ENCODE measurements at places on chromosomes 7 and 10.

DNA sequence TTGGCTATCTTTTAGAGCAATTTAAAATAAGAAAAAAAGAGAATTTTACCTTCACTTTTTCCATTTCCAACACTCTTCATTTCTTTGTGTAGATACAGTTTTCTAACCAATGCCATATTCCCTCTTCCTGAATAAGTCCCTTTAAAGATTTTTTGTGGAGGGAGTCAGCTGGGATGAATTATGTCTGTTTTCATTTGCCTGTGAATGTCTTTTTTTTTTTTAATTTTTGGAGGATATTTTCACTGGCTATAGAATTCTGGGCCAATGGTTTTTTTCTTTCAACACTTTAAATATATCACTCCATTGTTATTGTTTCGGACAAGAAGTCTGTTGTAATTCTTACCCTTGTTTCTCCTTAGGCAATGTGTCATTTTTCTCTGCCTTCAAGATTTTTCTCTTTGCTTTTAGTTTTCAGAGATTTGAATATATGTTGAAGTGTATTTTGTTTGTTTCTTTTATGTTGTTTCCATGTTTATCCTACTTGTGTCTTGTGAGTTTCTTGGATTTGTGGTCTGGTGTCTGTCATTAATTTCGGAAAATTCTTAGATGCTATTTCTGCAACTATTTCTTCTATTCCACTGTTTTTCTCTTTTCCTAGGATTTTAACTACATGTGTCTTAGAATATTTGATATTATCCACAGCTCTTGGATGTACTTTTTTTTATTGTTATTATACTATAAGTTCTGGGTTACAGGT is 20.0 kb upstream of the CXCL12 start:
- DNase-seq, result no peak

- DNase-seq, result peak; percentile 41
These were observed at the start of the genes MRM2 and NUDT1 for GRCh38 chr7:2241580-2242540. MRM2 (minus strand) TSS chr7:2242205; CDS start chr7:2242169, 36 bp downstream. NUDT1 (plus strand) TSS chr7:2242226; CDS start chr7:2244575, 2,349 bp downstream.

DNA sequence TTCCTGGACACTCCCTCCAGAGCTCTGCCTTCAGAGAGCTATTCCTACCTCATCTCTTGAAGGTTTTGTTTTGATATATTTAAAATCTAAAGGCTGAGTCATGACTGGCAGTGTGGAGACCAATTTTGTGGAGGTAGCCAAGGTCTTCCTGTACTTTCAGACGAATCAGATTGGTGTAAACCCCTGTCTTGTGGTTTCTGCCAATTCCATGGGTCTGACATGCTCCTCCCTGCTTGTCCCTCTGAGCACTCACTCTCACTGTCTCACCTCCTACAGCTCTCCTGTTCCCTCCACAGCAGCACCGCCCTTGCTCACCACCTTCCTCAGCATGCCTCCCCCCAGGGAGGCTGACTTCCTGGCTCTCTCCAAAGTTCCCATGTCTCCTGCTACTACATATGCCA is 179.8 kb downstream of the NPSR1 start:
- DNase-seq, result no peak

GRCh38 chr7:132778761-132779160 is 202.5 kb upstream of the PLXNA4 start:
- no peak for DNase-seq

DNA sequence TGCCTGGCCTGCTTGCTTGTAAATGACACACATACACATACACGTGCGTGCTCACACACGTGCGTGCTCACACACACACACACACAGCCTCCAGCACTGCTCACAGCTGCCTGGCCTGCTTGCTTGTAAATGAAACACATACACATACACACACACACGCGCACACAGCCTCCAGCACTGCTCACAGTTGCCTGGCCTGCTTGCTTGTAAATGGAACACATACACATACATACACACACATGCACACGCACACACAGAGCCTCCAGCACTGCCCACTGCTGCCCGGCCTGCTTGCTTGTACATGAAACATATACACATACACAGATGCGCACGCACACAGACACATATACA is 397.2 kb downstream of the PLXNA4 start:
- no peak for DNase-seq
